A172 (cell line): ENCODE measurements at places on chromosomes 2 and 18.

- DNase-seq = no peak
These were observed 42.6 kb upstream of the DSC1 start for GRCh38 chr18:31205273-31205672.

DNA sequence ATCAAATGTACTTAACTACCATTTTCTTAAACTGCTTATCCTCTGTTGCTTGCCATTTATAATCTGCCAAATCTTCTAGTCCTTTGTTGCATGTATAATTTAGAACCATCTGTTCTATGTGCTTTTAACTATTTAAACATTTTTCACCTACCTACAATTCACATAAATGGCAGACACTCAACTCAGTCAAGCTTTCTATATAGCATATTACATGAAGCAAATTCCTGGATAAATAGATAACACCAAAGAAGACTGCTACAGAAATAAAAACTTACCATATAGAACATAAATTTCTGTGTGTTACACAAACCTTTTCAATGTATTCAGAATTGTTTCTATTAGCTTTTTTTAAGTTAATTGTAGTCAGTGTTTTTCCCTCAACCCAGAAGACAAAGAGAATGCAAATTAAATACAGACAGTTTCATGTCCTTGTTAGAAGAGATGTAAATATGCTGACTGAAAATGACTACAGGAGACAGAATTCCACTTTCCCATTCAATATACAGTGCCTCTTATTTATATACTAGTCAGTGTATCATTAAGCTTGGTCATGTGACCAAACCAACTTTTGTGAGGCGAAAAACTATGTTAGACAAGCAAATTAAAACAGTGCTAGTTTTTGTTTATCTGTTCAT lies 2.6 kb downstream of the BAZ2B start:
- DNase-seq = peak; percentile 40

DNA sequence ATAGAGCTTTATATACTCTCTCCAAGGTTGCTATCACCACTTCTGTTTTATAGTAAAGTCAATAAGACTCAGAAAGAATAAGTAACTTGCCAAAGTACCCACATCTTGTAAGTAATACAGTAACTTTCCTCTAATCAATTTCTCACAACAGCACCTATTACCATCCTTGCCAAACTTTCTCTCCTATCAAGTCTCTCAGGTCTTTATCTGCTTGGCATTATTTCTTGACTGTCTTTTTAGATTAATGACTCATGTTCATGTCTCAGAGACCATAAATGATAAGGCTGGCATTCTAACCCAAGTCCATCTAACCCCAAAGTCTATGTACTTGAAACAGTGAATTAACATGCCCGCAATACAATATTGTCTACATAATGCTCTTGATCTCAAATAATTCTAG lies 618.0 kb upstream of the ZEB2 start:
- no peak for DNase-seq

GRCh38 chr2:24304631-24305030 lies 55.7 kb downstream of the ITSN2 start:
- no peak for DNase-seq

GRCh38 chr18:45719106-45719505 lies 4.9 kb upstream of the SLC14A1 start:
- no peak for DNase-seq

- DNase-seq = no peak
These were observed 14.0 kb downstream of the SFTPB start for GRCh38 chr2:85653996-85654395.

DNA sequence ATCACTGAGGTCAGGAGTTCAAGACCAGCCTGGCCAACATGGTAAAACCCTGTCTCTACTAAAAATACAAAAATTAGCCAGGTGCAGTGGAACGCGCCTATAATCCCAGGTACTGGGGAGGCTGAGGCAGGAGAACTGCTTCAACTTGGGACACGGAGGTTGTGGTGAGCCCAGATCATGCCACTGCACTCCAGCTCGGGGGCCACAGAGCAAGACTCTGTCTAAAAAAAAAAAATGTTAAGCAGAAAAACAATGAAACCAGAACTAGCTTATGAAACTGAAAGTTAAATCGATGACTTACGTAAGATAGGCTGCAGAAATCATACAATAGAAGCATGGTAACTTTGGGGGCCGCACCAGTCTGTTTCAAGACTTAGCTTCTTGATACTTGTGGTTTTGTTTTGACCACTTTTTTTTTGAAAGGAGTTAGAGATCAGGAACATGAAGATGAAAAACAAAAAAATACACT lies 6.2 kb upstream of the GPR155 start:
- no peak for DNase-seq

- DNase-seq = no peak
These were observed 22.3 kb upstream of the CYRIA start for GRCh38 chr2:16687955-16688354.

DNA sequence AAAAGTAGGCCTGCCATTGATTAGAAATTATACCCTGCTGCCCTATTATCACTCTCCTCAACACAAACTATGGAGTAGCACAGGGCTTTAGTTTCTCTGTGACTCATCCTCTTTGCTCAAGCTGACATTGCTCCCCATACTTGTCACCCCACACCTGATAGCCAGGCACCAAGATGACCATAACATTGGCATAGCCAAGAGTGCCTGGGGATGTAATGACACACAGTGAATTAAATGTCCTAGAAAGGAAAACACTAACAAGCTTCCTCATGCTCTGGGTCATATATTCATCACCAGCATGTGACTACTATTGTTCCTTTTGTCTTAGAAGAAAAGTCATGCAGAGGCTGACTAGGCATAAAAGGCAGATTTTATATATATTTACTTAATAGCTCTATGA lies 137.8 kb upstream of the RND3 start:
- DNase-seq = peak; percentile 63

GRCh38 chr2:159736048-159736447 lies 23.7 kb downstream of the MARCHF7 start:
- DNase-seq = peak; percentile 52

DNA sequence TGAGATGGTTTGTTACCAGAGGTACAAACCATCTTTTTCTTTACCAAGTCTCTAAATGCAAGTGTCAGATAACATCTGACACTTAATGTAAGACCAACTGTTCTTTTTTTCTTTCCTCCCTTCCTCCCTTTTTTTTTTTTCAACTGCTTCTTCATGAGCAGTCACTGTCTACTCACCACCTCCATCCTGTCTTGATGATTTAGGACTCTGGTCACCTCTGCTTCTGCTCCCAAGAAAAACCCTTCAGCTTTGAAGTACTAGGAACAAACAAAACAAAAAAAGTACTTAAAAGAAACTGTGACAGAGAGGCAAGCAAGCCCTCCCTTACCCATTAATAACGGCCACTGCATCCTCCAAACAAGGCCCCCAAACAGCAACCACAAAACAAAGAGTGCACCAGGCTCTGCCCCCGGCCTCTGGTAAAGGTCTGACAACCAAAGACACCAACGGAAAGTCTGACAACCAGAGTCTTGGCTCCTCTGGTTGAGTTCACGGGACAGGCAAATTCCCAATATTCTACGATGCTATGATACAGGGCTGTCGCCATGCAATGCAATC lies 141.0 kb downstream of the ARL4C start:
- DNase-seq = no peak

DNA sequence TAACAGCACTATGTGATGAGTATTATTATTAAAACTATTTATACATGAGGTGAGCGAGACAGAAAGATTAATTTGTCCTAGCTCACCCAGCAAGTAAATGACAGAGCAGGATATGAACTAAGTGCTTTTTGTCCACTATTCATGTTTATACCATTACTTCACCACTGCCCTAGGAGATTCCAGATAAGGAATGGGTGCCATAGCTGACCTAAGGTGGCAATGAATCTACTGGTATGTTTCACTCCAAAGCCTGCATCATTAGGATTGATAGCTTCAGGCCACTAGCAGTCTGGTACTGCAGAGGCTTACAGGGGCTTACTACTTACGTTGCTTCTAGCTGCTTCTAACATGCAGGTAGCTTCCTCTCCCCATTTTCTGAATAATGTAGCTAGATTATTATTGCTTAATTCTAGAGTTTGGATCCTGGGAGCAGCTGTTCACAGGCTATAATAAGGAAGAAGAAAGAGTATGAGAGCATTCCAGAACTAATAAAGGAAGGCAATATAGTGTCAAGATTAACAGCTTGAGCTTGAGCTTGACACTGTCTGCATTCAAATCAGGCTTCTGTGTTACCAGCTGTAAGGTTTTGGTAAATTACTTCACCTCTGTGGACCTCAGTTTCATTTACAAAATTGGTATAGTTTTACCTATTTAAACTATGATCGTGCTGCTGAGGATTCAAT lies 153.7 kb downstream of the GALNT3 start:
- no peak for DNase-seq

DNA sequence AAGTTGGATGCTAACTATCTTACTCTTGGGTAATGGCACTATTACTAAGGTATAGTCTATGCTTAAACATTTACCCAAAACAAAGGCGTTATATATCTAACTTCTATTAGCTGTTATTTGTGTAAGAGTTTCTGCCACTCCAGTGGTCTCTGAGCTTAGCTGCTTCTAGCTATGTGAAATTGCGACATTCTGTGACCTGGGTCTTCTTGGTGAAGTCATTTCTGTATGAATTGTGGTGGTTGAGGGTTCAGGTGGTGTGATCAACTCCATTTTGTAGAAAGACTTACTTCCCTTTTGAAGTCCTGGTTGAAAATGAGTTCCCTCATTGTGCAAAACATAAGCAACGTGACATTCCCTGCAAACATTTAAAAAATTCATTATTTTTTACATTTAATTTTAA lies 221.6 kb downstream of the PIK3C3 start:
- DNase-seq = no peak

GRCh38 chr2:174145827-174146226 lies 102.5 kb downstream of the OLA1 start:
- no peak for DNase-seq

DNA sequence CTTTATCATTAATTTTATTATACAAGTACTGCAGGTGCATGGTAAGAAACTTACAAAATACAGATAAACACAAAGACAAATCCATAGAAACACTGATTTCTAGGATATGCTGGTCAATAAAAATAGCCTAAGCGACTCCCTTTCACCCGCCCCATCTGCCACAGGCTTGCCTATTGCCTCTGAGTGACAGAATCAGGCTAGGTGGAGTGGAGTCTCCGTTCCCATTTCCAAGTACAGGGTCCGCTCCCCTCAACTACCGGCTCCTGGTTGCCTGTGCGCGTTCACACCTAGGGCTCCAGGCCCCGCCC lies 201 bp upstream of the TRAPPC12 start:
- no peak for DNase-seq

DNA sequence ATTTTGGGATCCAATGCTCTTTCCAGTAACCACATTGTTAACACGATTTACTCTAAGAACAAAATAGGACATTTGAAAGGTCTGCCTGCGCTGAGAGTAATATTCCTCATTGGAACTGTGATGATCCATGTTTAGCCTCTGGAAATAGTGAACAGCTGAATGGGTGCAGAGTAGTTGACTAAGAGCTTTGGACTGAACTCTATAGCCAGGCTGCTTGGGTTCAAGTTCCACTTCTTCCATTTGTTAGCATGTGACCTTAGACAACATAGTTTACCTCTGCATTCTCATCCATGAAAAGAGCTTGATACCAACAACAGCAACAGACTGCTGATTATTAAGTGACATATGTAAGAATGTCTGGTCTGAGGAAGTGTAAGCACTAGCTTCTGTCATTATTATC lies 128.3 kb upstream of the MMADHC start:
- no peak for DNase-seq

DNA sequence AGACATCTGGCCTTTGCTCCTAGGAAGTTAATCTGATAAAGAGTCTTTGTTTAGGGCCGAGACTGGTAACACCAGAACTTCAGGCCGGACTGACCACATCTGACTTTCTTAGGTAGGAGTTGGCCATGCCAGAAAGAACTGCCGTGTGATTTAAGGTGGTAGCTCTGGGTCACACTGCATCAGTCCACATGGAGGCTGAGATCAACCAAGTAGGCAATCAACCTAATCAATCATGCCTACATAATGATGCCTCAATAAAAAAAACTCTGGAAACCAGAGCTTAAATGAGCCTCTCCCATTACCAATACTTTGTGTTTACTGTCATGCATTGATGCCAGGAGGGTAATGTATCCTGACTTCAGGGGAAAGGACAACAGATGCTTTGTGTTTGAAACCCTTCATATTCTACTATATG lies 44.1 kb upstream of the ORC2 start:
- no peak for DNase-seq

- no peak for DNase-seq
These were observed 5.8 kb upstream of the UPP2 start for GRCh38 chr2:158095912-158096311.

DNA sequence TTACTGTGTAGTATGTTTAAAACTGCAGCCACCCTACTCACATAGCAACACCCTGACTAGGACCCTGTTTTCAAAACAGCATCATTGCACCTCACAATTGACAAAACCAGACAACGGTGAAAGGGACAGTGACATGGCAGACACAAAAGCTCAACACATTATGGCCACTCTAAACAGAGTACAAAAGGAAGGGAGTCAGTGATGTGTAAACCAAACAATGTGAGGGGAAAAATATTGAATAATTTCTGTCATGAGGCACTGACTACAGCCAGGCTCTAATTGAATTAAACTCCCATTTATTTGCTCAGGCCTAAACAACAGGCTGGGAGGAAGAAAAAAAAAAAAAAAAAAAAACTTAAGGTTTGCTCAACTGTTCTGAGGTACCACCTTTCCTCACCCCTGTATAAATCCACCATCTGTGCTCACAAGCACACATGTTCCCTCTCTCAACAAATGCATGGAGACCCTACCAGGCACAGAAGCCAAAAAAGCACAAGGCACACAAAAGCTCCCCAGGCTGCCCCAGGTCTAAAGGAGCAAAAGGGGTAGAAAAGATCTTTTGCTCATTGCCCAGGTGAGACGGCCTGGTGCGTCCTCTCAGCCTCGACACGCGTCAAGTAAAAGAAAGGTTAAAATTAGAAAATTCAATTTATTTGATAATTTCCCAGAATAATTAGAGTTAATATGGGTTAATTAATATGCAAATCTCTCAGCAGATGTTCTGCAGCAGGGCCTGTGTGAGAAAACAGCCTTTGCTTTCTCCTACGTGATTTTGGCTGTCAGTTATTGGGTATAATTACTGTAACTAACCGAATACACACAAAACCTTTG lies 80.9 kb downstream of the ZEB2 start:
- DNase-seq = no peak

DNA sequence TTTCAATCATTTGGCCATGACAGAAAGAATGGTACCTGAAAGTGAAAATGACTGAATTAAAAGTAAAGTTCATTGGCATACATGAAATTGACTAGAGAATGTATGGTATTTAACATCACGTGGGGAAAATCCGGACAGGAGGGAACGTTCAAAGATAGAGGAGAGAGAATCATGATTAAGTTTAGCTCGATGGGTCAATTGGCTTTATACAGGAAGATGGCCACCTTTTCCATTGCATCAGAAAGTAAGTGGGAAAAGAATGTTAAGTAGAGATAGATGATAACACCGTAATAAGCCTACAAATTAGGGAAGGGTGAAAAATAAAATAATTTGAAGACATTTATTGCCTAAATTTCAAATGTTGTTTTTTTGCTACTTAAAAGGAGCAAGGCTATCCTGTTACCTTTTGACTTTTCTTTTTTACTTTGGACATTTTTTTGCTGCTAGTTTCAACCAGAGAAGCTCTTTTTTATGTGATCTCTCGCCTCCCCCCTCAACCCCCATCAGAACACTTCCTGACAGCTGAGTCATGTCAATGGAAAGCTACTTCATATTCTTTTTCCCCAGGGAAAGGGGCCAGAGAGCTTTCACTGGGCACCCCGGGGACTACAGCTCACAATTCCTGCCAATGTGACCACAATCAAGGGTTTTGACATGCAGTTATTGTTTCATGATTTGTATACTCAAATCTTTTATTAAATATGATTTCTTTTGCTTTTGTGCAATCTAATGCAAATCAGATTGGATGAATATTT lies 767 bp upstream of the CCDC102B start:
- DNase-seq = peak; percentile 48
